ENCODE measurements at places on chromosomes 4 and X.

DNA sequence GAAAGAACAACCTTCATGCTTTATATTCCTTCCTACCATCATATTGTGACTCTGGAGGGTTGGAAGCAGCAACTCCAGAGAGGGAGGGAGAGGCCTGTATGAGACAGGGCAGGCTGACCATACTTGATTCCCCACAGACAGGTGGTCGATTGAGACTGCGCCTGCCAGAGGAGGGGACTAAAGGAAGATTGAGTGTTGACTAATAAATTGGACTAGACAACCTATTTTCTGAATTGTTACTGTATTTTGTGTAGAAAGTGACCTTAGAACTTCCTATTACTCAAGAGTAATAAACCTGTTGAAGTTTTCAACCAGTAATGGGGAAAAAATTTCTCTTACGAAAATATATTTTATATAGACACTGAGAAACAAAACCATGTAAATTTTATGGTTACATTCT is 301.5 kb downstream of the INPP4B start:
- no peak for DNase-seq

GRCh38 chr4:76108467-76109181 is 34.1 kb downstream of the ART3 start:
- DNase-seq = no peak

DNA sequence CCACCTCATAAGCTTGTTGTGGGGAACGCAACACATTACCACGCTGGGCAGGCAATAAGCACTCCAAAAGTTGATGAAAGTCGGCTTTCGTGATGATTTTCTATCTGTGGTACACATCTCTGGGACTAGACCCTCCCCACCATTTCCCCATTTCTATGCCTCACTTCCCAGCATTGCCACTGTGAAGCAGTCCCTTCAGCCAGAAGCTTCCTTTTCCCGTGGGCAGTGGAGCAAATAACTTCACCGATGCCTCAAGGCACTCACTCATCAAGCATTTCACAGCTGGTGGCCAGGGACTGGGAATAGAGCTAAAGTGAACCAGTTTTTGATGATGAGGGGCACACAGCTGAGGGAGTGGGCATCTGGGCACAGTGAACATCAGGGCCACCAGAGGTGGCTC is 18.9 kb downstream of the C4orf50 start:
- DNase-seq = no peak

DNA sequence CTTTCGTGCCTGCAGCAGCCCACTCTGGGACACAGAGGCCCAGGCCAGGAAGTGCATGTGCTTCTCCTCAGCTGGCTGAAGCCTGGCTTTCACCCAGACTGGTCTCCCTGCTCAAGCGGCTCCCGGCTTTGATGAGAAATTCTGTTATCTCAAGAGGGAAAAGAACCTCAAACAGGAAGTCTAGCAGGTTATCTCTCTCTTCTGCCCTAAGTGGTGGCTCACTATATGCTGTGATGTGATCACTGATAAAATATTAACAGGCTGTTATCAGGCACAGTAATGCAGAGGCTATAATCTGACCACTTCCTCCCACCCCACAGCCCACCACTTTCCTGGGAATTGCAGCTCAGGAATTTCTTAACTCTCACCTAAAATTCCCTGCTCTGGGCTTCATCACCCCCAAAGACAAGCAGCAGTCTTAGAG is 13.3 kb downstream of the CLDN2 start:
- DNase-seq = no peak

- DNase-seq = no peak
These were observed 37.2 kb upstream of the FAM9C start for GRCh38 chrX:13081395-13082205.

DNA sequence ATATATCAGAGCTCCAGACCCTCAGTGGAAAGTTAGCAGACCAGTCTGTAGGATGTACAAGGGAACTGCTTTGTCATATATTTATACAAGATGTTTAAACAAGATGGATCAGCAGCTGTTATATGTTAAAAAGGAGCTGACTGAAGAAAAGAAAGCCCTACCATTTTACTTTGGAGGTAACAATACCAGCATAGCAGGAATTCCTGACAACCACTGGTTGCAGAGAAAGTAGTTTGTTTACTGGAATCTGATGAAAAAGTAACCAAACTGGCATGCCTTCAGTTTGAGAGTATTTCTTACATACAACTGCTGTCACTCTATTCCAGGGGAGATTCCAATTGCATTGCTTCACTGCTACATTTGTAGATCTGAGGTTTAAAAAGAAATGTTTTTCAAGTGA is 49.5 kb upstream of the GABRQ start:
- no peak for DNase-seq

- no peak for DNase-seq
These were observed 84.5 kb downstream of the CT47B1 start for GRCh38 chrX:120791013-120791643.

DNA sequence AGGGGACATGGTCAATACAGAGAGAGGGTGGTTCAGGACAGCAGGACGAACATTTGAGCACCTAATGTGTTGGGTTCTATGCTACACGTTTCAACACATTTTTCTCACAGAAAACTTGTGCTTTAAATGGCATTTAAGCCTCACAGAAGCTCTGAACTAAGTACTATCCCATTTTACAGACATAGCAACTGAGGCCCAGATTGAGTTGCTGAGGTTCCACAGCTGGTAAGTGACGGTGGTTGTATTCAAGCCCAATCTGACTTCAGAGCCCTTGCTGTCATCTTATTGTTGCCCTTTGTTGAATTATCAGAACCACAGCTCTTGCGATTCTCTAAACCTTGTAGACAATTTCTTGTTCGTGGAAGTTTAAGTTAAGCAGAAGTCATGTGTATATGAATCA is 116.7 kb downstream of the FNIP2 start:
- DNase-seq = no peak

DNA sequence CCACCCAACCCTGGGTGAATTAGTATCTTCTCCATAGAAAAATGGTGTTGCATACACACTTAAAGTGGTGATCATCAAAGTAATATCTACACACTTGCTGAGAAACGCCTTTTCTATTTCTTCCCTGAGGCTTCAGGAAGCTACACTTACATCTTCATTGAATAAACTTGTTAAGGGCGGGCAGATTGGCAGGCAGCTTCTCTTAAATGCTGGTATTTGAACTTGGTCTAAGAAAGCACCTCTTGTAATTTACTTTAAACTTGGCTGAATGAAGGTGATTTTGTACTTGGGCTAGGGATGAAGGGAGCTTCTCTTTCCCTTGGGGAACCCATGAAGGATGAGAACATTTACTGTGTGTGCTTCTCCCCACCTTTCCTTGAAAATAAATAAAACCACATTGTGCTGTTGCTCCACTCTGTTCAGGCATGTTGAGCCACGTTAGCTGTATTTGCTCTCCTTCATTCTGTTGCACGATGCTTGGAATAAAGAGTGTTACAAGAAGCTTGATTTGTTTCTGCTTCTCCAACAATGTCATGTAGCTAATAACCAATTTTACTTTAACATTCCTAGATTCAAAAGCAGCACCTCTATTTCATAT is 430.1 kb downstream of the ANKRD50 start:
- DNase-seq = no peak

GRCh38 chrX:111868726-111869638 is 7.0 kb upstream of the TRPC5OS start:
- no peak for DNase-seq

- no peak for DNase-seq
These were observed 187.0 kb upstream of the S100G start for GRCh38 chrX:16462912-16463311.

GRCh38 chr4:54754394-54754793 is 96.6 kb downstream of the KIT start:
- no peak for DNase-seq

- DNase-seq = no peak
These were observed 246.0 kb downstream of the FBXW7 start for GRCh38 chr4:152289941-152290340.

- no peak for DNase-seq
These were observed 394.6 kb downstream of the TECRL start for GRCh38 chr4:64014647-64015046.

GRCh38 chr4:42927946-42928345 is 35.4 kb downstream of the GRXCR1 start:
- no peak for DNase-seq

Measured in NCI-H2107 (cell line).